Activated T-helper 1 cell treated with anti-CD3 and anti-CD28 coated beads, Interleukin-2, amount 50 U/mL, for 16 hours (primary cell): ENCODE measurements at places on chromosomes 11 and 22.
A peak's percentile ranks its signal among the peaks of the same experiment; 100 is the strongest.

DNA sequence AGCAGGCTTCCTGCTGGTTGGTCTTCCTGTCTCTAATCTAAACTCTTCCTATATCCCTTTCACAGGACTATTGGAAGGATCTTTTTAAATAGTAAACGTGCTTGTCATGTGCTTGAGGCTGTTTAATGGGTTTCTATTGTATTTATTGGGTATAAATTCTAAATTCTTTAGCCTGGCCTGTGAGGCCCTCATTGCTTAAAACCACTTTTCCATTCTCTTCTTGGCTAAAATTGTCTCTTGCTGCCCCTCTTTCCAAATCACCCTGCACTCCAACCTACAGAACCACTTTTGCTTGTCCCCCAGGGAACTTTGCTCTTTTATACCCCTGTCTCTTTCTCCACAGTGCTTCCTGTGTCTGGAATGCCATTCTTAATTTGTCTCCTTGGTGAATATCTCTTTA lies 46.4 kb upstream of the MUC15 start:
- DNase-seq, result no peak

DNA sequence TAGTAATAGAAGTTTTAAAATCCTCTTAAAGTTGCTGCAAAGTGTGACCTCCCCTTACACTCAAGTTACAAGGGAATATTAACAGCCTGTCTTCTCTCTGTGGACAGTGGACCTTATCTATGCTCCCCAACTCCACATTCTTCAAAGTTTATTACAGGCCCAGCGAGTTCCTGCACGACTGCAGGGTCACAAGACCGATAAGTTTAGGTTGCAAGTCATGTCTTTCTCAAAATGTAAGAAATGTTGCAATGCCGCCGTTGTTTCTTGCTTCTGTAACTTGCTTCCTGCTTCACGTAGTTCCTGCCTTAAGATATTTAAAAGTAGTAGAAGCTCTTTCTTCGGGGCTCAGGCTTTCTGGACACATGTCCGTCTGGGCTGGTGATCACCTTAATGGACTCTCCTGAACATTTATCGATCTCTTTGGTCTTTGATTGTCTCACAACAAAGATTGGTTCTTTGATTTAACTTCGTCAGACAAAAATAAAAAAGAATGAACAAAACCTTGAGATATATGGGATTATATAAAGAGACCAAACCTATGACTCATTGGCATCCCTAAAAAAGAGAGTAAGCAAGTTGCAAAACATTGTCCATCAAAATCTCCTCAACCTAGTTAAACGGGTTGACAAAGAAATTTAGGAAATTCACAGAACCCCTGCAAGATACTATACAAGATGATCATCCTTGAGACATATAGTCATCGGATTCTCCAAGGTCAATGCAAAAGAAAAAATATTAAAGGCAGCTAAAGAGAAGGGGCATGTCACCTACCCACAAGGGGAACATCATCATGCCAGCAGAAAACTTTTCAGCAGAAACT lies 45.4 kb upstream of the GLYAT start:
- DNase-seq, result no peak

- no peak for DNase-seq
Observed at GRCh38 chr11:43868852-43869567, 11.6 kb upstream of the ALKBH3 start.

- no peak for DNase-seq
Observed at GRCh38 chr11:42098075-42098474, 638.6 kb upstream of the LRRC4C start.

GRCh38 chr11:89521792-89522191 lies 30.6 kb upstream of the NOX4 start:
- DNase-seq, result no peak

DNA sequence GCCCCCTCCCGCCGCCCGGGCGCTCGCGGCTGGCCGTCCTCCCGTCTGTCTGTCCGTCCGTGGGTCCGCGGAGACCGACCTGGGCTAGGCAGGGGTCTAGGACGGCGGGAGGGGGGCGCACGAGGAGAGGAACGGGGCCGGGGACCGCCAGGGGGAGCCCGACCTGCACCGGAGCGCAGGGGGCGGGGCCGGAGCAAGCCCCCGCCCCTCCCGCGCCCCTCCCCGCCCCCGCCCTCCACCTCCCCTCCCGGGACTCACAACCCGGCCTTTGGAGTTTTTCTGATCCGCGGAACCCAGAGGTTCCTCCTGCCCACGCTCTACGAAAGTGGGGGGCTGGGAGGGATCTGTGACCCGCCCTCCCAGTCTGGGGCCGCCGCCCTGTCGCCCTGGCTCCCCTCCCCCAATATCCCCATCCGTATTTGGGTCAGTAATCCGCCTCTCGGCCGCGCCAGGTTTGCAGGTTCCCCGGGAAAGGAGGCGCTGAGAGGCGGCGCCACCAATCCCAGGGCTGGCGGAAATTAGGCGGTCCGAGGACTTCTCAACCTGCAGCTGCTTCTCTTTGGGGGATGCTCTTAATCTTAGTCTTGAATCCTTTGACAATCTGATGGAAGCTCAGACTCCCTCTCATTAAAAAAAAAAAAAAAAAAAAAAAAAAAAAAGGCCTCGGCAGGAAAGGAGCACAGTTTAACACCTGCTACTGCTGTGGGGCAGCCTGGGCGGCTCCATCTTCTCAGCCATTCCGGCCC lies 925 bp upstream of the KCNJ11 start:
- peak; percentile 59 for DNase-seq

GRCh38 chr11:31387379-31387778 lies 17.7 kb downstream of the DNAJC24 start:
- DNase-seq, result no peak

DNA sequence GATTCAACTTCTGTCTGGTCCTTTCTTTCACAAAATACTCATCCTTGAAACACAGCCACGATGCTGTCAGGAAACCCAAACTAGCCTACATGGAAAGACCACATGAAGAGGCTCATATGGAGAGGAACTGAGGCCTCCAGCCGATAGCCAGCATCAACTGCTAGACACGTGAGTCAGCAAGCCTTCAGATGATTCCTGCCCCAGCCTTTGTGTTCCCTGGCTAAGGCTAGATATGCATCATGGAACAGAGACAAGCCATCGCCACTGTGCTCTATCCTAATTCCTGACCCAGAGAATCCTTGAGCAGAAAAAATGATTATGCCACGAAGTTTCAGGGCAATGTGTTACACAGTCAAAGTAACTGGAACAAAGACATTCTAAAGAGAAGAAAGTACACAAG lies 75.5 kb downstream of the ENTHD1 start:
- DNase-seq, result no peak

GRCh38 chr11:57353446-57353845 lies 15.3 kb downstream of the P2RX3 start:
- no peak for DNase-seq

GRCh38 chr11:126698576-126698975 lies 302.0 kb downstream of the KIRREL3 start:
- DNase-seq, result no peak

GRCh38 chr22:20022978-20023613 lies 2.2 kb downstream of the TANGO2 start:
- no peak for DNase-seq

DNA sequence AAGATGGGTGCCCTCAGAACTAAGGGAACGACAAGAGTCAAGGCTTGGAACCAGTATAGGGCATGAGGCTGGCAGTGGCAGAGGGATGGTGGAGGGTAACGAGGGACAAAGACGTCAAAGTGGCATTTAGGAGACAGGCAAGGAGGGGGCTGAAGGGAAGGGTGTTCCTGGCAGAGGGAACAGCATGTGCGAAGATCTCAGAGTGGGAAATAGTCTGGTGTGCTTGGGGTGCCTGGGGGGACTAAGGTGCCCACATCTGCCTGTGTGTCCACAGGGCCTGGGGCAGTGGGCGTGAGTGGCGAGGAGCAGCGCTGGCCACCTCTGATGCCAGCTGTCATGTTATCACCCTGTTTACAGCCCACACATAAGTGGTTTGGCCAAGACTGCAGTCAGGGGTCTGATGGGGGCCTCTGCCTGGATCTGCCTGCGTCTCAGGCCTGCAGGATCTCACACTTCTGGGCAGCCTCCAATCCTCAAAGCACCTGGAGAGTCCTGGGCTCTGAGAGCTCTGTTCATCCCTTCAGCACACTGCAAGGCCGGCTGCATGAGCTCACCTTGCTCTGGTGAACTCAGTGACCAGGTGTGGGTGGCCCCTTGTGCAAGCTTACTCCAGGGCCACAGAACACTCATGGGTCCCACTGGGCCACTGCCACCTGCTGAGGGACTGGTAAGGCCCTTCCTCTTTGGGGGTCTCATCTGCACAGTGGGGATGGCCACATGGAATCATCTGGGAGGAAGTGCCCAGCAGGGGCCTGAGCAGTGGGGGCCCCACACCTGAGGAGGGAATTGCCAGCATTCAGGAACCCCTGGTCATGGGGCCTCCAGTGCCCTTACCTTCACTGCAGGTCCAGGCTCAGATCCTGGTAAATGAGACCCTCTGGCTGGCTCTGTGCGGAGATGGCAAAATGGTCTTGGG lies 89.7 kb upstream of the SHISAL1 start:
- DNase-seq, result no peak

- DNase-seq, result no peak
Observed at GRCh38 chr22:42621505-42622002, 6.9 kb upstream of the POLDIP3 start.

- no peak for DNase-seq
Observed at GRCh38 chr22:40620464-40621046, 16.0 kb downstream of the MRTFA start.

DNA sequence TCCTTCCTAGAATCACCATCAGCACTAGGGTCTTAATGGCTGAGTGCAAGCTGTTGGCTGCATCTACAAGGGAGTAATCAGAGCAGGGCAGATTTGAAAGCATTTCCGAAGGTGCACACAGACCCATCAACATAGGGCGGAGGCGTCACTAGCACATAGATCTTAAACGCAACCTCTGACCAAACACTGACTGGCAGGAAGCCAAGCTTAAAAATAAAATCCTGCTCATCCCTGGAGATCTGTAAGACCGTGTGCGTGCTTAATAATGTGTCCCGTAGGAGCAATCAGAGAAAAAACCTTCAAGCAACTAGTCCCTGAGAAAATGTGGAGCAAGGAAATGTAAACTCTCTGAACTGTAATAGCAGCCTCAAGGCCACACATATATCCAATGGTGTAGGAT lies 470.5 kb downstream of the ETS1 start:
- DNase-seq, result no peak
